ENCODE measurements at places on chromosomes 6 and 20. TPM values are rescaled to one million over a fixed set of nuclear protein-coding genes. Genes with fewer than 3 reads are reported as not detected.
A peak's percentile ranks its signal among the peaks of the same experiment; 100 is the strongest.

- no peak for DNase-seq
- H3K4me1 ChIP-seq = no peaks in the 10 kb centered on the region
- no peaks in the 10 kb centered on the region for H3K27me3 ChIP-seq
- no peaks in the 10 kb centered on the region for H3K36me3 ChIP-seq
- no peak overlapping the region for H3K4me3 ChIP-seq
These were observed 22.8 kb upstream of the EPM2A start for GRCh38 chr6:145758113-145758512.

GRCh38 chr6:163324688-163325389, 89.7 kb upstream of the QKI start:
- peaks cover 6% of the 10 kb centered on the region for H3K4me1 ChIP-seq
- H3K36me3 ChIP-seq = no peaks in the 10 kb centered on the region

DNA sequence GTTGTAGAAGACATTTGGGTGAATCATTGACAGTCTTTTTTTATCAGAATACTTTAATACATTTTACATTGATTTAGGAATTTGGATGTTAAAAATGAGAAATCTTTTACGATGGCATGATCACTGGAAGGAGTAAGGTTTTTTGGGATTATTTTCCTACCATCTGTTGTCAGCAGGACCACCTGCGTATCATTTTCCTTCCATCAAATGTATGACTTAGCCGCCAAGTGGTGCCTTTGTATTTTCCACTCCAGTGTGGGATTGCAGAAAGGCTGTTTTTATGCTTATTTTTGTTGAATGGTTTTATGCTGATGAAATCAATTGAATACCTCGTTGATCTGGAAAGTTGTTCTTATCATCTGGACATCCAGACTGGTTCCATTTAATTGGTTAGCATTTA, 35.8 kb downstream of the AKAP12 start:
- no peak overlapping the region for H3K27ac ChIP-seq
- H3K36me3 ChIP-seq = no peaks in the 10 kb centered on the region

EPB41L1 gene
- polyA plus RNA-seq = 46.8 TPM

DNA sequence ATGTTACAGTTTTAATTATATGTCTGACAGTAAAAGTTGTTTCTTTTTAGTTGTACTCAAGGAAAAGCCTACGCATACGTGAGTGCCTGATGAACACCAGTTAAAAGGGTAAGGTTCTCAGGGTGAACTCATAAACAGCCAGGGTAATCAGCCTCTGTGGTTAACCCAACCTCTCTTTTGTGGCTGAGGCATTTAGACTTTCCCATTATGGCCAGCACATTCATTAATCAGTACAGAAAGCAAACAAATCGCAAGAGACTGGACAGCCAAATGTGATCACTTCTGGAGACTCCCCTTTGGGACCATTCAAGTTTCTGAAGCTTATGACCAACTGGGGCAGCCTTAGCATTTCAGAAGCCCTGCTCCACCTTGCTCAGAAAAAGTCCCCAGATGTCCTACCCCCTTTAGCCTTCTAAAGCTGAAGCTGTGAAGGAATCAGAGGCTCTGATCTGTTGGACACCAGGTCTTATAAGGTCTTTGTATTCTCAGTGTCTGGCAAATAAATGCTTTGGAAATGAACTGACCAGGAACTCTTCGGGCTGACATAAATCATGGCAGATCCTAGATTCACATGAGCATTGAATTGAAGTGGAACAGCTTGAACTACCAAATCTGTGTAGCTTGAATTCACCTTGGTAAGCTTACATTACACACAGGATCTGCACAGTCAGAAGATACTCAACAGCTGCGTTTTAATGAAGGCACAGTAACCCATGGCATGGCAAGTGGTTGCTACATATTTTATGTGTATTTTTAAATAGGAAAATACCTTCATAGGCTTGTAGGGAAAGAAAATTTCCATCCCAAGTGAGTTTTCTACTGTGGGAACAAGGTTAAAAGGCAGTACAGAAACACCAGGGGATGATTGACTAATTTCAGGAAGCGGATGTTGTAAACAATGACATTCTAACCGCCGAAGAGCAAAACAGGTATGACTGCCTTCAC, 18.7 kb downstream of the IL20RA start:
- H3K4me1 ChIP-seq = no peaks in the 10 kb centered on the region
- DNase-seq = no peak
- H3K27me3 ChIP-seq = no peaks in the 10 kb centered on the region
- no peak overlapping the region for H3K4me3 ChIP-seq

PAX1 gene
- not detected for polyA plus RNA-seq

- H3K4me3 ChIP-seq = no peak overlapping the region
- no peaks in the 10 kb centered on the region for H3K36me3 ChIP-seq
- no peak for DNase-seq
- H3K27ac ChIP-seq = no peak overlapping the region
These were observed 140.5 kb upstream of the CST7 start for GRCh38 chr20:24808616-24809015.

CDSN gene
- not detected for polyA plus RNA-seq

ERVFRD-1 gene
- polyA plus RNA-seq = 0.09 TPM

- H3K27me3 ChIP-seq = no peaks in the 10 kb centered on the region
- DNase-seq = no peak
- H3K4me1 ChIP-seq = no peaks in the 10 kb centered on the region
- no peak overlapping the region for H3K27ac ChIP-seq
- no peak overlapping the region for H3K4me3 ChIP-seq
These were observed 95.7 kb downstream of the PRDM1 start for GRCh38 chr6:106181664-106182418.

- no peaks in the 10 kb centered on the region for H3K36me3 ChIP-seq
- H3K27me3 ChIP-seq = peaks cover 91% of the 10 kb centered on the region
- H3K27ac ChIP-seq = no peak overlapping the region
- peaks cover 12% of the 10 kb centered on the region for H3K4me1 ChIP-seq
These were observed 4.1 kb downstream of the LINC00237 start for GRCh38 chr20:21101932-21102575.

NOP56 gene
- 181 TPM for polyA plus RNA-seq

- H3K4me1 ChIP-seq = no peaks in the 10 kb centered on the region
These were observed 66.1 kb downstream of the EFCAB8 start for GRCh38 chr20:32924781-32925180.

RCAN2 gene
- polyA plus RNA-seq = 5.3 TPM

DNA sequence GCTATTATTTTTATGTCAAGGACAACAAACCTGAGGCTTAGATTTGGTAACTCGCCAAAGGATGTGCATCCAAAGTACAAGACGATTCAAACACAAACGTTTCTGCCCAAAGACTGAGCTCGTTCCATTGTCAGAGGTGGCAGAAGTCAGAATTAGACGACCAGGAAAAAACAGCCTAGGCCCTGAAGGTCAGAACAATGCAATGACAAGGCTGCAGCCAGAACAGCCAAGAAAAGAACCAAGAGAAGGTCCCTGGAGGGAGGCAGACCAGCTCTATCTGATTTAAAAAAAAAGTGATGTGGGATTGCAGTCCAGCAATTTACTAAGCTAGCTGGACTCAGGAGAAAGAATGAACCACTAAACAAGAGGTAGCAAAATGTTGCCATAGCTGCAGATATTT, 54.2 kb downstream of the NCOA7 start:
- H3K27me3 ChIP-seq = no peaks in the 10 kb centered on the region
- H3K4me3 ChIP-seq = no peak overlapping the region
- DNase-seq = peak; percentile 61
- no peaks in the 10 kb centered on the region for H3K36me3 ChIP-seq
- peaks cover 26% of the 10 kb centered on the region for H3K4me1 ChIP-seq
